ENCODE measurements at places on chromosomes 1 and 21.

- no peak for DNase-seq
These were observed 39.0 kb downstream of the SETD4 start for GRCh38 chr21:36021251-36021837.

- DNase-seq = no peak
These were observed 79.3 kb downstream of the ST6GALNAC3 start for GRCh38 chr1:76153841-76154205.

DNA sequence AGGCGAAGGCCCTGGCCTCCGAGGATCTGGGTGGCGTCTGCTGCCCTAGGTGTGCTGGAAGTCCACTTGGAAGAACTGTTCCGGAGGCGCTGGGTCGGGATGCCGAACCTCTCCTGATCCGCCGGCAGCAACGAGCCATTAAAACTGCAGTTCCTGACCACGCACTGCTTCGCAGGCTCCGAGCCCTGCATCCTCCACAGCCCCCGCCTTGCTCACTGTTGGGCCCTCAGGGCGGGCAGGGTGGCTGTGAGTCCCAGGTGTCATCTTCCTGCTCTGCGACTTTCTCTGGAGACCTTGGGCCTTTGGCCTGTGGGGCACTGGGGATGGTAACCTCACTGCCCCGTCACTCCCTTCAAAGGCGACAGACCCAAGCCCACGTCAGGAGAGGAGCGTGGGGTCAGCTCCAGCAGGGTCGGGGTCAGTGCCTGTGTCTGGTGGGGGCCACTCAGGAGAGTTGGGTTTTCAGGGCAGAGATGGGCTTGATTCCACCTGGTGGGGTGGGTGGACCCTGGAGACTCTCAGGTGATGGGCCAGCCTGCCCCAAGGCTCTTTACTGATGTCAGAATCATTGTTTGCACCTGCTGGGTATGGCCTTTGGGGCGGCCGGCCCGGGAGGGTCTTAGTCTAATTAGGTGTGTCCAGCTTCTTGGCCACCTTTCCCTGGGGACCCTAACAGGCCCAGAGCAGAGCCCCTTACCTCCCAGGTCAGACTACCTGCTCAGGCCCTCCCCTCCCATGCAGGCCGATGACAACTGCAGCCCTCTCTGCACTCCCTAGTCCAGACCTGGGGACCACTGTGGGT lies 3.1 kb downstream of the PRXL2B start:
- no peak for DNase-seq

GRCh38 chr1:32380057-32380456 lies 14.2 kb downstream of the BSDC1 start:
- no peak for DNase-seq

DNA sequence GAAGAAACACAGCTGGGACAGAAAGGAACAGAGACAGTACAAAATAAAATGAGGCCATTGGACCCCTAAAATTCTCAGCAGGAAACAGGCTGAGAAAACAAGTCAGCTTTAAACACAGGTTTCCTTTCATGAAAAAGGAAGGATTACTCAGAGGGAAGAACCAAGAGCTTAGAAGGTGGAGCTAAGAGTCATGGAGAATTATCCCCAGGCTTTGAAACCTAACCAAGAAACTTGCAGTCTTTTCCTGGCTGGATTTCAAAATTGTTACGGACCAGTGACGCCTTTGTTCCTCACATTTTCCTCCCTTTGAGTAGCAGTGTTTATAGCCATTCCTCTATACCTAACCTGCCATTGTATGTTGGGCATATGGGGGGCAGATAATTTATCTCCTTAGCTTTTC lies 8.8 kb downstream of the HMGB4 start:
- no peak for DNase-seq

DNA sequence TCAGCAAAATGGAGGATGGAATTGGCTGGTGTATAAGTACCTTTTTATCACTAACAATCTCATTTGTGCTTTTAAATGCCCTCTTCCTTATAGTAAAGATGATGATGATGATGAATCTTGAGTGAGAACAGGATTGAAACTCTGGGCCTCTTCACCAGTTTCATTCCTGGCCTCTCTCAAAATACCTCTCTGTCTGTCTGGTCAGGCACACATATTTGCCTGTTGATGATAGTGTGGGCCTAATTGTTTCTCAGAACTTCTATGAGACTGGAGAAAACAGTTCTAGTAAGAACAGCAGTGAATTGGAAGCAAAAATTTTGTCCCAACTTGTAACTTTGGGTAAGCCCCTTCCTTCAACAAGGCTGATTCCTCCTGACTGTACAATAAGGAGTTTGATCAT lies 94.4 kb upstream of the RGS4 start:
- DNase-seq = no peak

DNA sequence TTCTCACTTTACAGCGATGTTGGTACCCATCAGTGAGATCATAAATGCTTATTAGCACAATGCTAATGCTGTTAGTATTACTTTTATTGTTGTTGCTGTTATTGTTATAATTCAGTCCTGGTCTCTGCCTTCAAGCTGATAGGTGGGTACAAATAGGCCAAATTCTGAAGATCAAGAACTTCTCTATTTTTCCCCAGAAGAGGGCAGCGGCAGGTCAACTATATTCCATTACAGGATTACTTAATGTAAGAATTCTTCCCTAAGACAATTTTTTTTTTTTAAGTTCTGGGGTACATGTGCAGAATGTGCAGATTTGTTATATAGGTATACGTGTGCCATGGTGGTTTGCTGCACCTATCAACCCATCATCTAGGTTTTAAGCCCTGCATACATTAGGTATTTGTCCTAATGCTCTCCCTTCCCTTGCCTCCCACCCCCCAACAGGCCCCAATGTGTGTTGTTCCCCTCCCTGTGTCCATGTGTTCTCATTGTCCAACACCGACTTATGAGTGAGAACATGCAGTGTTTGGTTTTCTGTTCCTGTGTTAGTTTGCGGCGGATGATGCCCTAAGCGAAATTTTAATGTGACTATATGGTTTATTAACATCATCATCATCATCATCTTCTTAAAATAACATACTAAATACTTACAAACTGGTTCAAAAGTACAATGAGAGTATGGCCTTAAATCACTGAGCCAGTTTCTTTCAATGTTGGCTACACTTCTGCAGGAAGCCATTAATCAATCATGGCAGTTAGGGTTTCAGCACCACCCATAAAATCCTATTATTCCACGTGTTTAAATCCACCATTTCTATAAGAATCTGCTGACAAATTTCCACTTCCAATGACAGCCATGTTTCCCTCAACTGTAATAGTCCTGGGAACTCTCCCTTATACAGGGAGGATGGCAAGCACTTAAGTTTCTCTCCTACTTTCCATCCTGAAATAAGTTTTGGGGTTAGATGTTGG lies 19.2 kb downstream of the SLC19A2 start:
- DNase-seq = no peak

All from stimulated activated CD8-positive, alpha-beta memory T cell treated with anti-CD3 and anti-CD28 coated beads, Interleukin-2, amount 100 ng/mL, for 48 hours (primary cell).